Fibroblast of villous mesenchyme (primary cell): ENCODE measurements at places on chromosomes 4 and X. TPM values are rescaled to one million over a fixed set of nuclear protein-coding genes. Genes with fewer than 3 reads are reported as not detected.

GRCh38 chrX:150543230-150544155 is 24.9 kb upstream of the MTM1 start:
- DNase-seq, result no peak

- no peak for DNase-seq
Measured at GRCh38 chrX:9638871-9639270, 126.8 kb downstream of the GPR143 start.

DNA sequence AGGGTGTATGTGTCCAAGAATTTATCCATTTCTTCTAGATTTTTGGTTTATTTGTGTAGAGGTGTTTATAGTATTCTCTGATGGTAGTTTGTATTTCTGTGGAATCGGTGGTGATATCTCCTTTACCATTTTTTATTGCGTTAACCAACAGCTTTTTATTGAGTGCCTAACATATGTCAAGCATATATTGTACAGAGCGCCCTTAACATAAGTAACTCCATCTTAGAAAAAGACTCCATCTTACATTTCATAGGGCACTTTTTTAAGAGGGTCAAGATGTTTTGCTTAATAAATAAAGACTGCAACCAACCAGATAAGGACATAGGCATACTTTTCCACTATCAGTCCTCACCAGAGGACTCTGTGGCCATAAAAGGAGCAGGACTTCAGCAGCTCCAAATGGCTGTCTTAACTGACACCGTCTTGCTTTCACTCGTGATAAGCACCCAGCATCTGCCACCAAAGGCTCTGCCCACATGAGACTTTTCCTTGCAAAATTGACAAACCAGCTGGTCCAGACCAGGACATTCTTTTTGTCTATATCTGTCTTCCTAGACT is 75.0 kb downstream of the HS6ST2 start:
- no peak for DNase-seq

DNA sequence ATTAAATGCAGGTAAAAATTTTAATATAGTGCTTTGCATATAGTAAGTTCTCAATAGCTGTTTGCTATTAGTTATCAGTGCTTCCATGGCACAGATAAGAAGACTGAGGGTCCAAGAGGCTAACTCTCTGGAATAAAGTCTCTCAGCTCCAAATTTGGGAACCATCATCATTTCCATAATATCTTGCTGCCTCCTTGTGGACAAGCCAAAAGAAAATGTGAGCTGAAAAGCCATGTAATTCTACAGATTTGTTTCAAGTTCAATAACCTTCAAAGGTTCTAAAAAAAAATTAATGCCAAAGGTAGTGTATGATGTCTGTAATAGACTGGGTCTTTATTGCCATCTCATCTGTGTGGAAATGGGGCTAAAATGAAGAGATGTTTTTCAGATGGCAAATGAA is 136.9 kb upstream of the VCX start:
- no peak for DNase-seq

The FABP2 gene
- total RNA-seq, result not detected in 2 replicates

The ARHGEF38 gene
- total RNA-seq, result not detected in 2 replicates

The CDS1 gene
- total RNA-seq, result under 0.01 TPM in 2 replicates
